ENCODE measurements at places on chromosomes 5 and 9. TPM values are rescaled to one million over a fixed set of nuclear protein-coding genes. Genes with fewer than 3 reads are reported as not detected.
A peak's percentile ranks its signal among the peaks of the same experiment; 100 is the strongest.

PIP5KL1 gene
- 13.4 TPM for total RNA-seq

SET gene
- 949 TPM for total RNA-seq

THBS4 gene
- total RNA-seq, result 23.2 TPM

- H3K27me3 ChIP-seq, result no peaks in the 10 kb centered on the region
- no peaks in the 10 kb centered on the region for H3K36me3 ChIP-seq
- 0 out of 2 replicates have a peak overlapping the region, but pooled peaks have one; percentile 20 for H3K27ac ChIP-seq
- H3K4me3 ChIP-seq, result no peak overlapping the region
- peaks cover 48% of the 10 kb centered on the region for H3K4me1 ChIP-seq
These were observed 151.7 kb upstream of the MPDZ start for GRCh38 chr9:13431222-13431536.

DNA sequence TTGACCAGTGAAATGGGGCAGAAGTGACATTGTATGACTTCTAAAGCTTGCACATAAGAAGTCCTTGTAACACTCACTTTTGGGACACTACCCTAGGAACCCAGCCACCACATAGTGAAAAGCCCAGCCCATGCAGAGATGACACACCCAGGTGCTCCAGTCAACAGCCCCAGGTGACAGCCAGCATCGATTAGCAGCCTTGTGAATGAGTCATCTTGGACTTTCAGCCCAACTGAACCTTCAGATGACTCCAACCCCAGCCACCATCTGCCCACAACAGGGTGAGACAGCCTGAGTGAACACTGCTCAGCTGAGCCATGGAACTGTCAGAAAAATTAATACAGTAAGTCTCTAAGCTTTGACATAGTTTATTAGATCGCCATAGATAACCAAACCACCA is 458.6 kb downstream of the ZSWIM6 start:
- no peak overlapping the region for H3K27ac ChIP-seq
- H3K27me3 ChIP-seq, result no peaks in the 10 kb centered on the region
- no peak overlapping the region for H3K4me3 ChIP-seq
- DNase-seq, result no peak
- no peaks in the 10 kb centered on the region for H3K36me3 ChIP-seq

DNA sequence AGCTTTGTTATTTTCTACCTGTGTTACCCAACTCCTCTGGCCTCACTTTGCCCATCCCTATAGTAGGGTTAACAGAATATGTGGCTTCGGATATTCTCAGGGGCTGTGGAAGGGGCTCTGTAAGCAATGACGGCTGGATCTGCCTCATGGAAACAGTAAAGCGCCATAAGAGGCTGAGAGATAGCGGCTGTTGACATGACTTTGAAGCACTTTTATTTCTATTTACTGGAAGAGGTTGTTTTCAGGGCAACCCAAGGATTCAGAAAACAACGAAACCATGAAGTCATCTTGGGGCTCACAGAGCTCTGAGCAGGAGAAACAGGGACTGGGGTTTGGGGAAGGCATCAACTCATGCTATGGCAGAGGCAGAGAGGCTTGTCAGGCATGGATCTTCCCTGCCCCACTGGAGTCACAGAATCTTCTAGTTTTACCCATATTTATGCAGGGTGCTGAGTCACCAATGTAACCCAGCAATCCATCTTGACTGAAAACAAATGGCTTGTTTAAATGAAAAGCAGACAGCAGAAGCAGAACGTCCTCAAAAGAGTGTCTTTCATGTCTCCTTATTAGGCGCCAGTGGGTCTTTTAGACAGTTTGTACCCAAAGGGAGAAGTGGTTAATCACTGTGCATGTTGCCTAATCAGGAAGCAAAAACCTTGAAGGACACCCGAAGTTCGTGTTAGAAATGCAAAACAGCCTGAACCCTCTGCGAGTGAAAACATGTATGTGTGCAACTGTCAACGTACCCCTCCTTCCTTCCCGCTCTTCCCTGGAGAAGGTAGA is 113.0 kb downstream of the COL23A1 start:
- no peak overlapping the region for H3K4me3 ChIP-seq
- no peaks in the 10 kb centered on the region for H3K36me3 ChIP-seq
- H3K27ac ChIP-seq, result no peak overlapping the region

DNA sequence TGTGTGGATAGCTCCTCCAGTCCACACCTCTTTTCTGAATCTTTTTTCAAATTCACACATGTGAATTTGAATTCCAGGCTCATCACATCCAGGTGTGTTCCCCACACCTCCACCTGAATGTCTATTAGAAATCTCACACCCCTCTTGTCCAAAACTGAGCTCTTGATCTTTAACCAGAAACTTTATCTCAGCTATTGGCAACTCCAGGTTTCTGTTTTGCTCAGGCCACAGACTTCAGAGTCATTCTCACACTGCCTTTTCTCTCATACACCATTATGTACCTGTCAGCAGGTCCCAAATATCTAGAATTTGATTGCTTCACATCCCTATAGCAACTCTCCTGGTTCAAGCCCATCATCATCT is 11.6 kb downstream of the NIPSNAP3B start:
- no peaks in the 10 kb centered on the region for H3K4me1 ChIP-seq
- H3K4me3 ChIP-seq, result no peak overlapping the region
- no peaks in the 10 kb centered on the region for H3K27me3 ChIP-seq

- no peaks in the 10 kb centered on the region for H3K27me3 ChIP-seq
- no peak for DNase-seq
- H3K36me3 ChIP-seq, result 0 out of 2 replicates have a peak, but pooled peaks cover 1% of the 10 kb centered on the region
- no peak overlapping the region for H3K27ac ChIP-seq
- H3K4me1 ChIP-seq, result no peaks in the 10 kb centered on the region
- H3K4me3 ChIP-seq, result no peak overlapping the region
These were observed 38.6 kb upstream of the KCNMB1 start for GRCh38 chr5:170427672-170428236.

DNA sequence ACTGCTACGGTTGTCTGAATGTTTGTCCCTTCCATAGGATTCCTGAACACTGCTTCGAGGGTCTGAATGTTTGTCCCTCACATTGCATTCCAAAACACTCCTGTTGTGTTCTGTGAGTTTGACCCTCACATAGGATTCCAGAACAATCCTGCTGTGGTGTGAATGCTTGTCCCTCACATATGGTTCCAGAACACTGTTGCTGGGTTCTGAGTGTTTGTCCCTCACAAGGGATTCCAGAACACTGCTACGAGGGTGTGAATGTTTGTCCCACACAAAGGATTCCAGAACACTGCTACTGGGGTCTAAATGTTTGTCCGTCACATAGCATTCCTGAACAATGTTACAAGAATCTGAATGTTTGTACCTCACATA is 201.2 kb downstream of the FOXD4L6 start:
- no peak overlapping the region for H3K27ac ChIP-seq
- H3K27me3 ChIP-seq, result peaks cover 100% of the 10 kb centered on the region
- H3K36me3 ChIP-seq, result peaks cover 36% of the 10 kb centered on the region
